Stimulated activated CD4-positive, alpha-beta T cell treated with anti-CD3 and anti-CD28 coated beads, Interleukin-1b, Interleukin-23, amount 100 ng/mL, for 1 hour (primary cell): ENCODE measurements at places on chromosomes 3 and 15.

- DNase-seq = no peak
These were observed 51.9 kb downstream of the SEMA6D start for GRCh38 chr15:47769166-47769565.

DNA sequence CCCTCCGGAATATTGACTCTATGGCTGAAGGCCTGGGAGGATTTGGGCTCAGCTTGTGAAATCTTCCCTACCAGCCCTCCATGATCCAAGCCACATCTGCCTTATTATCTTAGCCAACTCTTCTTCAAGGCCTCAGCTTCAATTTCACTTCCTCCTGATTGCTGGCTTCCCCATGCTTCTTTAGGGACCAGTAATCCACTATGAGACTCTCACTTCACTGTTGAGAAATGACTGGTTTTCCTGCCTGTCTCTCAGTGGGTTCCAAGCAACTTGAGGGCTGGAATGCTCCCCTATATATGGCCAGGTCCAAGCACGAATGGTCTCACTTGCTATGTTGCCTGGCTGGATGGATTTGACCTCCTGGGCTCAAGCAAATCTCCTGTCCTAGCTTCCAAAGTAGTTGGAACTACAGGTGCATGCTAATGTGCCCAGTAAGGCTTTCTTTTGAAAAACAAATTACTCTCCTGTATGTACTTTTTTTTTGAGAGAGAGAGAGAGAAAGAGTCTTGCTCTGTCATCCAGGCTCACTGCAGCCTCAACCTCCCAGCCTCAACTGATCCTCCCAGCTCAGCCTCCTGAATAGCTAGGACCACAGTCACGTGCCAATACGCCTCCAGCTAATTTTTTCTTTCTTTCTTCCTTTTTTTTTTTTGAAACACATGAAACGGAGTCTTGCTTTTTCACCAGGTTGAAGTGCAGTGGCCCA lies 7.9 kb upstream of the PIK3CB start:
- DNase-seq = no peak

- DNase-seq = no peak
These were observed 9.1 kb downstream of the BCL2L10 start for GRCh38 chr15:52103217-52104207.

DNA sequence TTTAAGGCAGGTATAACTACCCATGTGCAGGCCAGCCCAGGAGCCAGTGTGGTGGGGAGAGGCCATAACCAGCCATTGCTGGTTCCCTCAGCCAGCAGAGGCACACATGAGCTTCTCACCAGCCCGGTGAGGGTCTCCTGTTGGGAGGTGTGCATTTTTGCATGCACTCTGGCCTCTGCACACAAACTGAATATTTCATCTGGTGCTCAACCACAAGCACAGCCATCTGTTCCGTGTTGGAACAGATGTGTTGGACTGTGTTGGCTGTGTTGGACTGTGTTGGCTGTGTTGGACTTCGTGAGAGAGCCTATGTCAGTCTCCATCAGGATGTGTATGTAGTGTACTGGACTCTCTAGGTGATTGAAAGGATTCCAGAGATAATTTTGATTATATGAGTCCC lies 67.2 kb downstream of the RPL39L start:
- no peak for DNase-seq
